ENCODE measurements at places on chromosomes 7 and 10.

- DNase-seq: no peak
Observed at GRCh38 chr7:100489121-100489520, 5.4 kb downstream of the NYAP1 start.

GRCh38 chr7:98974205-98974604 lies 95.9 kb downstream of the TRRAP start:
- DNase-seq: no peak

GRCh38 chr10:70847659-70848360 lies 32.1 kb downstream of the SGPL1 start:
- no peak for DNase-seq

DNA sequence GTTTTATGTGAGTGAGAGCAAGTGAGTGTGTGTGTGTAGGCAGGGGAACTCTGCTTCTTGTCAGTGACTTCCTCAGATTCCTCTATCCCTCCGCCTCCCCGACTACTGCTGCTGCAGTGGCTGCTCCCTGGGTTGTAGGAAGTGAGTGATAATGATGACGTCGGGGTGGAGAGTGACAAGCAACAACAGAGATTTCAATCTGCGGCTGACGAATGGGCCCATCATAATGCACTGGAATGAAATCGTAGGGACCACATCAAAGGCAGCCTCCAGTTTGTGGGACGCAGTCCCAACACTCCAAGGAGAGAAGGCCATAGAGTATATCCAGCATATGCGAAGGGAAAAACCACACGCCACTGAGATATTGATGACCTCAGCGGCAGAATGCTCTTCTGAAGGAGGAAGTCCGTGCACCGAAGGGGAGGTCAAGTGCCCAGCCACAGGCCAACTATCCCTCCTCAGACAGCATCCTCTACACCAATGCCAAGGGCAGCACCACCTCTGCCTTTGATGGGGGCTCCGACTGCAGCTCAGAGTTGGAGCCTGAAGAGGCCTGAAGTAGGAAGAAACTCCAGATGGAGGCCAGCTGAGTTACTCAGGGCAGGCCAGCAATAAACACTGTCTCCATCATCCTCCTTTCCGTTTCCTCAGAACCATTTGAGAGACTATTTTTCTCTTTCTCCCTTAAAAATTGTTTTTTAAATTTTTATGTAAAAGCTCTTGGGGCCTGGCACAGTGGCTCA lies 11.3 kb upstream of the STMP1 start:
- DNase-seq: peak; percentile 43

GRCh38 chr7:134444961-134445315 lies 14.0 kb downstream of the AKR1B1 start:
- DNase-seq: no peak

GRCh38 chr10:18681971-18682411 lies 22.8 kb downstream of the ARL5B start:
- DNase-seq: peak; percentile 78

- DNase-seq: no peak
Observed at GRCh38 chr10:131758939-131759301, 141.9 kb upstream of the PPP2R2D start.

DNA sequence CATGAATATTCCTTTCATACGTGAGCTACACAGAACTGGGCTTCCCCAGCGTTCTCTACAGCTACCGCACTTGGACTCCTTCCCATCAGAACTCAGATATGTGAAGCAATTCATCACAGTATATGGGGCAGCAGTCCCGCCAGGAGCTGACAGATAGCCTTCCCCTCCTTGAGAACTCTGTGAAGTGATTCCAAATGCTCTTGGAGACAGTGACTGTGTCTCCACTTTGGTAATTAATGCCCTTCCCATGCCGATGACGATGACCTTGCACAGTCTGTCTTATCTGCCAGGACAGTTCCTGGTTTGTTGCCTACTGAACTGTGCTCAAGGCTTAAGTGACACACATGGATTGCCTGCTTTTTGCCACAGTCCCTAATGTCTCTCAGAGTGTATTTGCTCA lies 75.0 kb upstream of the AFAP1L2 start:
- peak; percentile 18 for DNase-seq

- no peak for DNase-seq
Observed at GRCh38 chr10:47094126-47094525, 182.9 kb downstream of the PTPN20 start.

- DNase-seq: peak; percentile 53
Observed at GRCh38 chr10:123013456-123014419, 4.9 kb downstream of the ACADSB start.

- no peak for DNase-seq
Observed at GRCh38 chr10:72081210-72081609, 7.1 kb downstream of the SPOCK2 start.

- no peak for DNase-seq
Observed at GRCh38 chr7:78649236-78649635, 804.2 kb downstream of the MAGI2 start.

- DNase-seq: no peak
Observed at GRCh38 chr10:70324339-70324861, 40.6 kb upstream of the NPFFR1 start.

- DNase-seq: no peak
Observed at GRCh38 chr7:137421366-137421765, 77.8 kb upstream of the PTN start.

DNA sequence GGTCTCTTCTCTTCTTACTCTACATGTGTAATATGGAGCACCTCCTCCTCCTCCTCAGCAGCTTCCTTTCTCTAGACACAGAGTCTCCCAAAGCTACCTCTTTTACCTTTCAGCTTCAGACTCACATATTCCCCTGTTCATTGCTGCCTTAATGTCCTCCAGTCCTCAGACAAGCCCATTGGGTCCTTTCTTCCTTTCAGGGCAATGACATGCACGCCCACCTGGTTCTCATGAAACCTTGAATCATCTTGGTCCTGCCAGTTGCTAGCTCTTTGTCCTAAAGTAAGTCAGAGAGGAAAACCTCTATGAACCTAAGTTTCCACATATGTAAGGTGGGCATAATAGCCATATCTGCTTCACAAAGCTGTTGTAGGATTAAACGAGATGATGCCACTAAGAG lies 227.0 kb downstream of the RPS24 start:
- DNase-seq: no peak

GRCh38 chr7:2528481-2529095 lies 9.0 kb downstream of the LFNG start:
- no peak for DNase-seq

- no peak for DNase-seq
Observed at GRCh38 chr7:77481615-77482014, 55.5 kb upstream of the PTPN12 start.

- no peak for DNase-seq
Observed at GRCh38 chr10:24915304-24915703, 37.1 kb downstream of the PRTFDC1 start.

- no peak for DNase-seq
Observed at GRCh38 chr10:63670291-63670898, 149.2 kb downstream of the REEP3 start.

- no peak for DNase-seq
Observed at GRCh38 chr7:24339575-24339974, 55.6 kb downstream of the NPY start.

- no peak for DNase-seq
Observed at GRCh38 chr7:106152313-106152665, 40.2 kb upstream of the SYPL1 start.
